Coronary artery (tissue), 2 donors: ENCODE measurements at places on chromosomes 13 and 19.
A peak's percentile ranks its signal among the peaks of the same experiment; 100 is the strongest.

GRCh38 chr13:98675066-98675465 lies 77.4 kb downstream of the SLC15A1 start:
- DNase-seq: no peak

GRCh38 chr19:57083711-57084110 lies 36.1 kb upstream of the USP29 start:
- no peak for DNase-seq

- peak; percentile 89 for DNase-seq
Observed at GRCh38 chr19:18659281-18660050, 22.6 kb downstream of the KLHL26 start.

GRCh38 chr13:62193919-62194318 lies 778.3 kb upstream of the PCDH20 start:
- no peak for DNase-seq

GRCh38 chr19:13556552-13556951 lies 50.3 kb upstream of the CACNA1A start:
- DNase-seq: no peak

DNA sequence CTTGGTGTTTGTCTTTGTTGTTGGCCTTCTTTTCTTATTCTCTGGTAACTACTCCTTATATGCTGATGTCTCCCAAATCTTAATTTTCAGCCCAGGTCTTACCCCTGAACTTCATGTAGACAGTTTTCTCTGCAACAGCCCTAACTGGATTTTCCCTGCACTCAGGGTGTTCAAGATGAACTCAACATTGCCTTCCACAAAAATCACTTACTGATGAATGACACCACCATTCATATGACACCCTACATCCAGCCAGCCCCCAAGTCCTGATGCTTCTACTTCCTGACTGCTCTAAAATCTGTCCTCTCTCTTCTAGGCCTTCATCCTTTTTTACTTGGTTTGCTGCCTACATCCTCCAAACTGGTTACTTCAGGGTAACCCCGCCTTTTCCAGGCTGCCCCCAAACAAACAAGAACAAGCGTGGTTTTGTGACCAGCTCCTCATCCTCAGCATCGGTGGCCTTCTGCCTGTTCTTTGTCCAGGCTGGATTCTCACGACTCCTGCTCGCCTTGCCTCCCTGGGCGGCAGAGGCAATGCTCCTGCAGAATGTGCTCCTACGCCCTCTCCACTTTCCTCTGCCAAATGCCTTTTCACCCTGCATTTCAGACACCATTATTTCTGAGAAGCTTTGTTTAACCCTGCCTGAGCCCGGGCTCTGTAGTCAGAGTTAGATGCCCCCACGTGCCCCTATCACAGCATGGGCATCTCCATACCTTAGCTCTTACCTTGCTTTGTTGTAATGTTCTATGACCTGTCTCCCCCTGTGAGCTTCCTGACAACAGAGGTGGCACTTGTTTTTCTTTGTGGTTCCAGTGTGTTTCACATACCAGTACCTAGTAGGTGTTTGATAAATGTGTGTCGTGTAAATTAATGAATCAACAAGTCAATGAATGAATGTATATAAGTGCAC lies 61.8 kb downstream of the WDFY2 start:
- DNase-seq: no peak

GRCh38 chr19:3075605-3076431 lies 13.5 kb upstream of the TLE5 start:
- no peak for DNase-seq

GRCh38 chr19:32671883-32672593 lies 2.9 kb downstream of the ANKRD27 start:
- no peak for DNase-seq

GRCh38 chr19:16421982-16422381 lies 49.8 kb downstream of the EPS15L1 start:
- DNase-seq: no peak

- no peak for DNase-seq
Observed at GRCh38 chr19:7931221-7932061, 5.5 kb upstream of the CTXN1 start.

DNA sequence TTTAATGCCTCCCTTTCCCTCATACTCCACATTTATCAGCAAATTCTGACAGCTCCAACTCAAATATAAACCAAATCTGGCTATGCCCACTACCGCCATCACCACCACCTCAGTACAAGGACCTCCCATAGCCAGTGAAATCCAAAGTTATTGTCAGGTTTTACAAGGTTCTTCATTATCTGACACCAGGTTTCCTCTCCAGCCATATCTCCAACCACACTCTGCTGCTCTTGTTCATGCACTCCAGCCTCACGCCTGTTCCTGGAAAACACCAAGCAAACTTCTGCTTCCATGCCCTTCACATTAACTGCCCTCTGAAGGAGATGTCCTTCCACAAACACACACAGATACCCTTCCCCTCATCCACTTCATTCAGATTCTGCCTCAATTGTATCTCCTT lies 102.2 kb upstream of the MIR17HG start:
- DNase-seq: no peak

DNA sequence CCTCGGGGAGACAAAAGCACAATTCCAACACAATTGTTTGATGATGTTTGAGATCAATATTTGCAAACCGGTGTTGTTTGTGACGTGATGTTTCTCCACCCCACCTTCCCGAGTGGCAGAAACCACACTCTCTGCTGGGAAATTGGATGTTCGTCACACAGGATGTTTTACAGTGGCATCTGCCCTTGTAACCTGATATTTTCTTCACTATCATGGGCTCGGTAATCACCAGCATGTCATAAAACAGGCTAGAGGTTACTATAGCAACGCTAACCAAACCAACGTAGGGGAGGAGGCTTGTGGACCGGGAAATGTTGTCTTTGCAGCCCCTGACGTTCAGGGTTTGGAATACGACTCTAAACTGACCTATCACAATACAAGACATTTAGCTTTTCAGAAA lies 454.5 kb downstream of the IRS2 start:
- no peak for DNase-seq

GRCh38 chr13:85543144-85543543 lies 256.1 kb downstream of the SLITRK6 start:
- no peak for DNase-seq

GRCh38 chr13:80742033-80742432 lies 401.1 kb upstream of the SPRY2 start:
- DNase-seq: no peak

DNA sequence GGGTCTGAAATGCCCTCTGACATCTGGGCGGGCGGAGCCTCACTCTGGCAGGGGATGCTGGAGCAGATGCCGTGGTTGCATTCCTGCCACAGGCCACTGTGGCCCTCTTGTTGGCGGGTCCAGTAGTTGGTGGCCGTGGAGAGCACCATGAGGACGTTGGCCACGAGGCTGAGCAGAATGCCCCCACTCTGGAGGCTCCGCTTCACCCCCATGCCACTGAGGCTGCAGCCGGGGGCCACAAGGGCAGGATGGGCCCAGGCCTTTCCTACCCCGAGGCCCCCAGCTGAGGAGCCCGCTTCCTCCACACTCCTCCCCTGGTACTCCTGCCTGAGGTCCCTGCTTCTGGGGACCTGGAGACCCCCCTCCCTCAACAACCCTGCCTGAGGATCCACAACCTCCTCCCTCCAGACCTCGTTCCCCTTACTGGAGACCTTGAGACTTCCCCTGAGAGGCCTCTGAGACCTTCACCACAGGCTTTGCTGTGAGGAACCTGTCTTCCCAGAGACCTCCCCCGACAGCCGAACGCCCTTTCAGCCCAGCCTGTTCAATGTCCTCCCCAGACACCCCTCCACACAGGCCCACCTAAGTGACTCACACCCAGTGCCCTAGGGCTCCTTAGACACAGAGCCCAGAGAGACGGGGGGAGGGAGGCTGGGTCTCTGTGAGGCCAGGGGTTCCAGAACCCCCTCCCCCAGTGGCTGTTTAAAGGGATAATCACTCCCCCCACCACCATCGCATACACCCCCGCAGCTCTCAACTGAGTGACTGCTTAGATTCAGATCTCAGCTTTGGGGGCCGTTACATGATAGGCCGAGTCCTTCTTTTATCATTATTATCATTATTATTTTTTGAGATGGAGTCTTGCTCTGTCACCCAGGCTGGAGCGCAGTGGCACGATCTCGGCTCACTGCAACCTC lies at the start of gene CLDND2:
Gene CLDND2 (minus strand): TSS at position 638 of the 917 bp plus-strand sequence. CDS start 426 bp downstream, at position 212.
- DNase-seq: no peak

DNA sequence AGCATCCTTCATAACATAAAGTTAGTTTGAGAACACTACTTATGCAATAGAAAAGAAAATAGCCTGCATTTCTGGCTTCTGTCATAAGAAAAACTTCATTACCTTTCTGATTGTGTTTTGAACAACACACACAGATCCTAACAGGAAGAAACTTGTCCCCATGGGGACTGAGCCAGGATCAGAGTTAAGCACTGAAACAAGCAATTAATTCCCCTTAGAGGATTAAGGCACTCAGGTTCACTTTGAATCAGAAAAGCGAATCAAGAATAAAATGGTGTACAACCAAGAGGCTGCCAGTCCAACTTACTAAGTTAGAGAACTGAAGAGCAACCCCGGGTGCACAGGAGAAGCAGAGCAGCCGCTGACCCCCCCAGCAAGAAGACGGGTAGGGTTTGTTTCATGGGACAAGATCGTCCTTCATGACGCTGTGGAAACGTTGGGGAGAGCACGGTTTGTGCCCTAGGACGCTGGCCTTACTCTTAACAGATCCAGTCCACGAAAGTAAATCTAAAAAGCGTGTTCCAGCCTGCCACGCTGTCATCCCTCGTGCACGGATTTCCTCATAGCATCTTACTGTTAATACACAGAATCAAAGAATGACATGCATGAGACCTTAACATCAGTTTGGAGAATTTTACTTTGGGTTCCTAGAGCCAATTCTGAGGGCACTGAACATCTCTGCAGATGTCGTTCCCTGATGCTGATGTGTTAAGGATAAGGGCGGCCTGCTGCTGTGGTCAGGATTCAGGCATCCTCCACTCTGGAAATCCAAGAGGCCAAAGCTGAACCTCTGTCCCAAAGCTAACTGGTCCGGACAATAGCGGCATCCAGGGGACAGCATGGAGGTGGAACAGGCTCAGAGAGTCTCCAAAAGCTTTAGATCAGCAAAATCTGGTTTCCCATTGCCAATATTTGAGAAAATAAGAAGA lies 46.4 kb downstream of the GGACT start:
- peak; percentile 57 for DNase-seq

DNA sequence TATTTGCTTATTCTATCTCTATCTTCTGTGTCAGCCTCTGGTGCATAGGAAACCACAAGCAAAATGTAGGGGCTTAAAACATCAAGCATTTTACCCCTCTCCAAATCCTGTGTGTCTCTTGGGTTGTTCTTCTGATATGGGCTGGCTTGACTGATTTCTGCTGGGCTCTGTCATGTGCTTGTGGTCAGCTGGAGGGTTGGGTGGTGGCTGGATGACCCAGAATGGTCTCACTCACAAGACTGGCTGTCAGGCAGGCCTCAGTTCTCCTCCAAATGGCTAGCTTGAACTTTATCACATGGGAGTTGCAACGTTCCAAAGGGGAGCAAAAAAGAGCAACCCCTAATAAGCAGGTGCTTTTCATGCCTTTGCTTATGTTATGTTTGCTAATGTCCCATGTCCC lies 9.6 kb upstream of the LYPD5 start:
- DNase-seq: no peak

- DNase-seq: no peak
Observed at GRCh38 chr19:49073514-49074378, 1.2 kb upstream of the KCNA7 start.

- DNase-seq: no peak
Observed at GRCh38 chr19:53881482-53882390, at the start of gene PRKCG. Gene PRKCG (plus strand): TSS chr19:53882197. CDS start chr19:53882495, 298 bp downstream.
